SIG-M5 (cell line): ENCODE measurements at places on chromosomes 16 and 17.

GRCh38 chr17:15341385-15341849 is at the start of gene TEKT3:
TSS of gene TEKT3 (minus strand) at chr17:15341597. CDS start at chr17:15331585, 10,012 bp downstream.
- DNase-seq = no peak

DNA sequence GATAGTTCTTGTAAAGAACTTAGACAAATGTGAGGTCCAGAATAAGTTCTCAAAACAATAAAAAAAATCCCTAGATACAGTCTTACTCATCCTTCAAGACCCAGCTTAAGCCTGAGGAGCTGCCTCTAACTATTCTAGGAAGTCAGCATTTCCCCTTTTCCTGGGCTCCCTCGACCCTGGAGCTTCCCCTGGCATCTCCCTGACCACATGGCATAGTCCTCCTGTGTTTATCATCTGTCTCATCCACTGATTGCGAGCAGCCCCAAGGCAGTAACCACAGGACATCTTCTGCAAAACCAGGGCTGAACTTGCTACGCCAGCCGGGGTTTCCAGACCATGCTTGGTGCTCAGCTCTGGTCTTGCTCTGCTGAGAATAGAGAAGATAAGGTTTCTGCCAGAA is 36.7 kb upstream of the NLRP1 start:
- DNase-seq = no peak

DNA sequence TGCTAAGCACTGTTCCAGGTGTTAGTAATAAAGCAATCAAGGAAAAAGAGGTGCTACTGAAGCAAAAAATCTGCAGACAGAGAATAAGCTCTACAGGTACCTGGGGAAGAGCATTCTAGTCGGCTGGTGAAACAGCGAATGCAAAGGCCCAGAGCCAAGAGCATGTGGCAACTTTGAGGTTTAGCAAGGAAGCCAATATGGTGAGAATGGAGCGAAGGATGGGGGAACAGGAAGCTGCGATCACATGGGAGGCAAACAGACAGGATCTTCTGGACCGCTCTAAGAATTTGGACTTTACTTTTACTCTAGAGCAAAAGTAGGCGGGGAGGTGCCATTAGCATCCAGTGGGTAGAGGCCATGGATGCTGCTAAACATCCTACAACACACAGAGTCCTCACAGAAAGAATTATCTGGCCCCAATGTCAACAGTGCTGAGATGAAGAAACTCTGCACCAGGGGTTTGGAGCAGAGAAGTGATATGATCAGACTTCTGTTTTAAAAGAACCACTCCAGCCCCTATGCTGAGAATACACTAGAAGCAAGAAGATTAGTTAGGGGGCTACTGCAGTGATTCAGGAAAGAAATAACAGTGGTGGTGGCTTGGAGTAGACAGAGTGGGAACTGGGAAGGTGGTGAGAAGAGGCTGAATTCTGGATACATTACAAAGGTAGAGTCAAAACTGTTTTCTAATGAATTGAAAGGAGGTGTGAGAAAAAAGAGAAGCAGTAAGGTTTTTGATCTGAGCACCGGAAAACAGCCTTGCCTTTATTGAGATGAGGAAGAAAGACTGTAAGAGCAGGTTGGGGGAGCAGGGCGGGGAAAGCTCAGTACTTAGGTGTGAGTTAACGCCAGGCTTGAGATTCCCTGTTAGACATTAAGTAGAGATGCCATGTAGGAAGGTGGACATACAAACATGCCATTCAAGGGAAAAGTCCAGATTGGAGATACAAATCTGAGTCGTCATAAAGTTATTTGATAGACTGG is 11.0 kb downstream of the EFTUD2 start:
- DNase-seq = no peak

DNA sequence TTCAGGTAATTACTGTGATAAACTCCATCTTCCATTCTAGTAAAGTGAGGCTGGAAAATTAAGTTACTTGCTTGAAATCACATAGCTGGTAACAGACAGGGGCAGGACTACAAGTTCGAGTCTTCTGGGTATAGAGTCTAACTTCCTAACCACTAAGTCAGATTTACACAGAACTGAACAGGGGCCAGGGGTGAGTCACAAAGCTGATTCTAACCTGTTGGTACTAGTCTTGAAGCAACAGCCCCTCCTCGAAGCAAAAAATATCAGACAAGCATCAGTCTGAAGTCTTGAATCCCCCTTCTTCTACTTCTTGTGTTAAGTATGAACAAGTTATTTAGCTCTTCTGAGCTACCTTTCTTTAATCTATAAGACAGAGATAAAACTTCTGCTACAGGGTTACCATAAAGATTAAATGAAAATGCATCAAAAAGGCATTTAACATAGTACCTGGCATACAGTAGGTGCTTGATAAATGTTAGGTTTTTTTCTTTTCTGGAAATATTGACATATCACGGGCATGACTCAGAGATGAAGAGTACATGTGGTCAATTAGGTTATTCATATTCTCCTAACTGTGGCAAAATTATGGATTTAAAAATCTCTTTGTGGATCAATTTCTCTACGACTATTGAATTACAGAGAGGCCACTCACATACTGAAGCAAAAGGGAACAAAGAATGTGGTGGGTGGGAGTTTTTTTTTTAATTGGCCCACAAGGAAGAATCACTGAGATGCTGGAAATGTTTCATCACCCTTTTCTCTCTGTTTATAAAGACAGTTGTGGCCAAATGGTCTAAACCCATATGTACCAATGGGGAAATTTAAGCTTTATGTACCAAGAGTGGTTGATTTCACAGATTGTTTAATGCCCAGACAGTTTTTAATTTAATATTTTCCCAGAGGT is 266.9 kb upstream of the DYNLRB2 start:
- no peak for DNase-seq

DNA sequence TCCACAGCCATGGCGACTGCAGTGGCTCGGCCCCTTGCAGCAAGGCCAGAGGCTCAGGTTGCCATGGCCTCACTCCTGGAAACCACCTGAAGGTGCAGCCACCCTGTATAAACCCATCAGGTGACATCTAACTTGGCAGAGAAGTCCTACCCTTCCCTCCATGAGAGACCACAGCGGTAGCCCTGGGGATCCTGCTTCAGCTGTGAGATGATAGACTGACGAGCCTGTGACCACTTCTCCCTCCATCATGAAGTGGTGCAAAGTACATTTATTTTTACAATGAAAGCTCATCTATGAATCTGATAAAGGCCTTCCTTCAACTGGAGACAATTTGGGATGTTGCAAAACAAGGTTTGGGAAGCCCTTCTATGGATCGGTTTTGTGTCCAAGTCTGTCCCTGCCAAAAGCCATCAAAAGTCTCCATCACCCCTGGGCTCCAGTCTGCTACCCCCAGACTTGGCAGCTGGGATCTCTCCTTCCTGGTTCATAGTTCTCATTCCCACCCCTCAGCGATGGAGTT is 1.8 kb downstream of the ZACN start:
- DNase-seq = no peak

GRCh38 chr16:87569601-87570571 is 32.4 kb upstream of the JPH3 start:
- no peak for DNase-seq

GRCh38 chr17:37284191-37284590 is 91.6 kb upstream of the C17orf78 start:
- no peak for DNase-seq

- DNase-seq = no peak
Observed at GRCh38 chr17:79680318-79680695, 50.4 kb upstream of the ENPP7 start.

- no peak for DNase-seq
Observed at GRCh38 chr17:4973256-4974114, 5.9 kb upstream of the SPAG7 start.

DNA sequence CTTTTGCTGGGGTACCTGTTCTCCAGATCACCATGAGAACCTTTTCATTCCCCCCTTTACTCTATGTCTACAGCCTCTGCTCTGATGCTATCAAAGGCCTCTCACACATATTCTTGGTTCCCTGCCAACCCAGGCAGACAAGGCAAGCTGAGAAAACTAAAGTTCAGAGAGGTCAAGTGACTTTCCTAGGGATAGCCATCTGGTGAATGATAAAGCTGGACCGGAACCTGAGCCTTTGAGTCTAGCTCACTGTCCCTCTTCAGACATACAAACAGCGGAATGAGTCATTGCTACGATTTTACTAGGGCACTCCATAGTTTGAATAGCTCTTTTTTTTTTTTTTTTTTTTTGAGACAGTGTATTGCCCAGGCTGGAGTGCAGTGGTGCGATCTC is 73.3 kb downstream of the XYLT1 start:
- DNase-seq = no peak

GRCh38 chr17:63999680-64000531 is 1.8 kb downstream of the PRR29 start:
- DNase-seq = no peak

GRCh38 chr16:23188911-23189310 is 6.4 kb downstream of the SCNN1G start:
- no peak for DNase-seq

DNA sequence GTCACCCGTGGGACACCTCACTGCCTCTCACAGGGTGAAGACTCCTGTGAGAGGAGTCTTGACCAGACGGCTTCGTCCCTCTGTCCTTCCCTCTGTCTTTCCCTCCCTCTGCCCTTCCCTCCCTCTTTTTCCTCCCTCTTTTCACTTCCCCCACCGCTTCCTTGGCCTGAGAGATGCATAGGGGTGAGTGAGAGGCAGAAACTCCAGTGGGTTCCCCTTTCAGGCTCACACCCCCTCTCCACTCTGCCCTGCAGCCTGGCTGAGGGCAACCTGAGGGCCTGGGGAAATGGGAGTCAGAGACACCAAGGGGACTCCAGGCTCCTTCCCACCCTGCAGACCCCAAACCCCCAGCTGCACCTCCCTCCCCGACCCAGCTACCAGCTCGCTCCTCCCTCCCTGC is 14.6 kb upstream of the KRT17 start:
- DNase-seq = no peak

- no peak for DNase-seq
Observed at GRCh38 chr17:49078248-49078647, 54.3 kb upstream of the B4GALNT2 start.

GRCh38 chr17:41957031-41957868 is 9.3 kb upstream of the CNP start:
- no peak for DNase-seq

- DNase-seq = peak; percentile 20
Observed at GRCh38 chr16:667780-668518, at the start of gene RHOT2. TSS of gene RHOT2 (plus strand) at chr16:668132. CDS start at chr16:668200, 68 bp downstream.

- DNase-seq = no peak
Observed at GRCh38 chr16:65105171-65105570, 16.7 kb downstream of the CDH11 start.

GRCh38 chr17:32563583-32563982 is 76.8 kb downstream of the CDK5R1 start:
- DNase-seq = no peak

- no peak for DNase-seq
Observed at GRCh38 chr16:85364323-85365040, 248.6 kb upstream of the GSE1 start.

- DNase-seq = no peak
Observed at GRCh38 chr17:55570391-55570790, 59.1 kb upstream of the SMIM36 start.

GRCh38 chr16:74868501-74868900 is 93.9 kb upstream of the FA2H start:
- no peak for DNase-seq

DNA sequence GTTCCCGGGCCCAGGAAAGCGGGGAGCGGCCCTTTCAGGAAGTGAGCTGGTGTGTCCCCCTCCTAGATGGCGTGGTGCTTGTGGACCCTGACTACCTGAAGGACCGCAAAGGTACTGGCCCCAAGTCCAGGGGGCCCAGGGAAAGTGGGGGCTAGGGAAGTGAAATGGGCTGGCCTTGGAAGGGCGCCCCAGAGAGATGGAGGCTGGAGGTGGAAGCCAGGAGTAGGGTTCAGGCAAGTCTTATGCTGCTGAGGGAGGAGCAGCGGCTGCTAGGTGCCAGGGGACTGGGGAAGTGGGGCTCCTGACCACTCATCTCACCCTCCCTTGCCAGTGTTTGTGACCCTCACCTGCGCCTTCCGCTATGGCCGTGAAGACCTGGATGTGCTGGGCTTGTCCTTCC is 5.6 kb downstream of the ARRB2 start:
- no peak for DNase-seq

- no peak for DNase-seq
Observed at GRCh38 chr16:68079626-68080344, 5.4 kb upstream of the NFATC3 start.

DNA sequence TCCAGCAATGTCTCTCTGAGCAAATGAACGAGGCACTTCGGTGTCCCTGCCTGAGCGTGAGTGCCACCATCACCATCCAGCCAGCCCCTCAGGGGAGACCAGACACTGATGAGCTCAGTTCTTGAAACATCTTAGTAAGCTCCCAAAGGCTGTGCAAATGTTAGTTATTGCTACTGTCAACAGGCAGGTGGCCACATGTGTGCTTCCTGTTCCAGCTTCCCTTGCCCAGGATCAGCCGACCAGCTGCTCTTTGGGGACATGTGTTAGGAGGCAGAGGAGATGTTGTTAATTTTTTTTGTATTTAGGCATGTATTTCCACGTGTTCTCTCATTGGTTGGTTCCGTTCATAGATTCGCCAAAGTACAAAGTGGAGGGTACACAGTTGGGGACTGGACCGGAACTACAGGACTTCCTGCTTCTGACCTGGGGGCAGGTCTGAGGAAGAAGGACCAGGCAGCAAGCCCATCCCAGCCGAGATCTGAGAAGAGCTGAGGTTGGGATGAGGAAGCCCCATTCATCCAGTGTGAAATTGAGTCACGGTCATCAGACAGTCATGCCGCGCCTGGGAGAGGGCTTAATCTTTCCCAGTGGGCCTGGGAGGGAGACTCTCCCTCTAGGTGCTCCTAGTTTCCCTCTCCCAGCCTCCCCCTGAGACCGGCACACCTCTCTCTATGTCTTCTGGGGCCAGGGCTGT is 3.8 kb downstream of the TTYH2 start:
- no peak for DNase-seq

GRCh38 chr16:2091547-2092255 is 43.9 kb downstream of the TSC2 start:
- DNase-seq = no peak

GRCh38 chr17:73439597-73439996 is 127.8 kb upstream of the CDC42EP4 start:
- no peak for DNase-seq

DNA sequence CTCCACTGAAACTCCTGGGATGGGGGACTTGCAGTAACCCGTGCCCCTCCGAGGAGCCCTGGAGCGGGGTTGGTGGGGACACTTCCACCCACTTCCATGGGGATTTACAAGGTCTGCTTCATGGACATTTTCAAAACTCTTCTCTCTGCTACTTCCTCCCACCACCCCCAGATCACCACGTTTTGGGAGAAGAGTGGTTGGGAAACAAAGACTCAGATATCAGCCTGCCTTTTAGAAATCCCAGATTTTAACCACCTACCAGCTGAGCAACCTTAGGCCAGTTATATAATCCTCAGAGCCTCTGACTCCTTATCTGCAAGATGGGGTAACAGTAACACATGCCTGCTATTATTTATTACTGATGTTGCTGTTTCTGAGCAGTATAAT is 184.8 kb downstream of the CCDC182 start:
- no peak for DNase-seq

GRCh38 chr16:4904108-4904941 is 32.6 kb downstream of the PPL start:
- no peak for DNase-seq

GRCh38 chr17:65297384-65297783 is 160.2 kb downstream of the RGS9 start:
- no peak for DNase-seq

- DNase-seq = no peak
Observed at GRCh38 chr17:57665128-57665527, 80.0 kb downstream of the CCDC182 start.

- DNase-seq = no peak
Observed at GRCh38 chr17:19344311-19345066, 18.0 kb downstream of the B9D1 start.
